NCI-H1048 (cell line): ENCODE measurements at places on chromosomes 16 and 17.

DNA sequence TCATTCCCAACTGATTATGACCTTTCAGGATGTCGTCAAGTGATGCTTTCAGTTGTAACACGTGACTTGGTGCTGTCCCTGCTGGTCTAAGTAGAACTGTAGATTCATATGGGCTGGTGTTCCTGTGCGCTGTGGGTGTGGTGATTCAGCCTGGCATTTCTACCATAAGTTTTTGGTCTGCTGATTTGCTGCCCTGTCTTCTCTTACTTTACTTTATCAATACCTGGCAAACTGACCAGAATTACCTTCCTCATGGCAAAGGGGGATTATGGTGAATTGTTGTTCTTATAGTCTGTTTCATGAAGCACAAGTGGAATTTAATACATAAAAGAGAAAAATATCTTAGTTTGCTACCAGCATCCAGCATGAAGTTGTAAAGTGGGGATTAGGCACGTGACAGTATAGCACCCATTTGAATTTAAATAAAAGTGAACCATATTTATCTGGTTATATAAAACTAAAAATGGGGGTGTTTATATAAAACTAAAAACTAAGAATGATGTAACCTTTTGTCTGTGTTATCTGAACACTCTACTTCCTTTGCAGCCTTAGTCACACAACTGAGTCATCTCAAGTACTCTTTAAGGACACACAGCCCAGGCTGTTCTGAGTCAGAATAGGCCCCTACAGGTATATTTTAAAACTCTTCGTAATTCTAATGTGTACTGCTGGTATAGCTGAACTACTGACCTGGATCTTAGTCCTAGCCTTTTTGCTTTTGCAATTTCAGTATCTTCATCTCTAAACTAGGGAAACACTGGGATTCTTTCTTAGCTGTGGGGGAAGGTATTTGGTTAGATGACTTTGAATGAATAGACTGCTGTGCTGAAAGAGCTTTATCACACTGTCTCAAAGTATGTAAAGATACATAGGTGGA lies 28.3 kb downstream of the TTC19 start:
- no peak for DNase-seq

- DNase-seq = no peak
These were observed 22.7 kb upstream of the MRPS23 start for GRCh38 chr17:57872536-57872935.

DNA sequence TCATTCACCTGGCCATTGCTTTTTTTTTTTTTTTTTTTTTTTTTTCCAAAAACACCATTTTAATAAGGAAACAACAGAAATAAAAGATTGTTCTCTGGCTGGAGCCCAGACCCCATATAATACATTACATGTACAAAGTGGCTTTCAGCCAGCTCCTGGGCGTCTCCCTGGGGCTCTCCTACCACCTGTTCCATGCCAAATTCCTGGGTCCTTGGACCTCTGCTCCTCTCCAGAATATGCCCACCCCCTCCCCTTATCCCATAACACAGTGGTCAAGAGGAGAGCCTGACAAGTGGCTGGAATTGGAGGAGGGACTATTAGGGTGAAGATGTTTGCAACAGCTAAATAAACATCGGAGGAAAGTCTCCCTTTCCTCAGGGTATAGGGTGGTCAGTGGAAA lies 3.6 kb upstream of the PHF12 start:
- DNase-seq = no peak

DNA sequence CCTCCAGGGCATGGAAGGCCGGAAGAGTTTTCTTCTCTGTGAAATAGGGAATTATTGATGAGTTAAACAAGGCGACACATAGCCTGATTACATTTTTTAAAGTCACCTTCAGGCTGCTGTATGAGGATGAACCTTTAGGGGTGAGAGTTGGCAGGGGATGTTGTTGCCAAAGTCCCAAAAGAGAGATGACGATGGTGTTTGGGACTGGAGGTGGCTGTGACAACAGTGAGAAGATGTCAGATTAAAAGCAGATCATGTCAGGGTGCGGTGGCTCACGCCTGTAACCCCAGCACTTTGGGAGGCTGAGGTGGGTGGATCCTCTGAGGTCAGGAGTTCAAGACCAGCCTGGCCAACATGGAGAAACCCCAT lies 16.8 kb upstream of the ASGR2 start:
- DNase-seq = no peak

GRCh38 chr17:43634591-43635125 lies 27.1 kb downstream of the MEOX1 start:
- DNase-seq = no peak

- no peak for DNase-seq
These were observed 186.8 kb upstream of the IRX3 start for GRCh38 chr16:54473226-54473993.

- DNase-seq = no peak
These were observed 13.1 kb upstream of the ITGAL start for GRCh38 chr16:30459456-30459855.

GRCh38 chr16:23006380-23006779 lies 142.9 kb downstream of the USP31 start:
- no peak for DNase-seq

DNA sequence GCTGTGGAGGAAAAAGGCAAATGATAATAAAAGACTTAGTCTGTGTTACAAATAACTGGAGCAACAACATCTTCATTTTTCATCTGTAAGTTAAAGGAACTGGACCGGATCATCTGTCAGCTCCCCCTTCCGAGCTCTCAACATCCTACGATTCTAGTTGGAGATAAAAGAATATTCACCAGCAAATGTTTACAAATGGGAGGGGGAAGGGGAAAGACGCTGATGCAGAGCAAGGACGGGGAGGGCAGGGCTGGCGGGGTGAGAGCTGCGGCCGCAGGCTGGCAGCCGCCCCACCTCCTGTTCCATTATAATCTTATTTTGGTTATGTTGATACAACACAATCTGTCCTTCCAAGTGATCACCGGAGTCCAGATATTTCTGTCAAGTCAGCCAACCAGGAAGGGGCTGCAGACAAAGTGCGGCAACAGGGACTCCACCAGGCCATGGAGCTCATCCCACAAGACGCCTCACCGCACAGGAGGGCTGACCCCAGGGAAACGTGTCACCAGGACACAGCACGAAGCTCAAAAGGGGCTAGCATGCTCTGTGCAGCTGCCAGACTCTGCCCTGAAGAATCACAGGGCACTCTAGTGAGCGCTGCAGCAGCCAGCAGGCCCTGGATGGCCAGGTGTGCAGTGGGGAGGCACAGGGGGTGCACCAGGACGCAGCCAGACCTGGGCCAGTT lies 19.7 kb downstream of the FBXO31 start:
- no peak for DNase-seq

GRCh38 chr16:2983706-2984136 lies 3.5 kb upstream of the PKMYT1 start:
- no peak for DNase-seq
